ENCODE measurements at places on chromosomes 16 and 17. TPM values are rescaled to one million over a fixed set of nuclear protein-coding genes. Genes with fewer than 3 reads are reported as not detected.

The DUSP3 gene
- polyA plus RNA-seq: 312 TPM

GRCh38 chr17:29958947-29959657, 17.7 kb downstream of the EFCAB5 start:
- no peak for DNase-seq

DNA sequence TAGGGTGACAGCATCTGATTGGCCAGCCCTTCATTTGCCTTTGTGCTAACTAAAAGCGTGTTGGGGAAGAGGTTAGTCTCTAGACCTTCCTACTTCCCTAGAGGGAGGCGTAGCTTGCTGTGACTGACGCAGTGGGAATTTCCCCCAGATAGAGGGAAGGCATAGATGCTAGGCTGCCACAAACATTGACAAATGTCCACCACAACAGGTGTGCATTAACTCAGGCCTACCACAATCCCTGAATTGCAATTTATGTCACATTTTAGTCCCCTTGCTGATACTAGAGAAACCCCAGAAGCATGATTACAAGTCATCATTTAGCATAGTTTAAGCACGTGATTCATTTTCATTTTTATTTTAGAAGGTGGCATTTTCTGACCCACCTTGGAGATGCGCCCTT, 76.3 kb upstream of the WSB1 start:
- DNase-seq: no peak

DNA sequence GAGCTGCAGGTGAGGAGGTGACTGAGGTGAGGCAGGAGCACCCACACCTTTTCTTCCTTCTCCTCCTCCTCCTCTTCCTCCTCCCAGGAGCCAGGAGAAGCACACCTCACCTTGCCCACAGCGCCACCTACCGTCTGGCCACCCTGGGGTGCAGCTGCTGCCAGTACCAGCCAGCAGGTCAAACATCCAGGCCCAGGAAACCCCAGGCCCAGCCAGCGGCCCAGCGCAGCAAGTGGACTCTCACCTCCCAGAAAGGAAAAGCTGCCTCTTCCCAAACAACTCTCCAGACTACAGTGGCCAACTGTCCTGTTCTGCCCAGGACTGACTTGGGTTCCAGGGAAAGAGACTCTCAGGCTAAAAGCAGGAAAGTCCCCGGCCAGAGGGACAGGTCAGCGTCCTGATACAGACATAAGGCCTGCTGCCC, 22.7 kb downstream of the PEMT start:
- peak; percentile 78 for DNase-seq

DNA sequence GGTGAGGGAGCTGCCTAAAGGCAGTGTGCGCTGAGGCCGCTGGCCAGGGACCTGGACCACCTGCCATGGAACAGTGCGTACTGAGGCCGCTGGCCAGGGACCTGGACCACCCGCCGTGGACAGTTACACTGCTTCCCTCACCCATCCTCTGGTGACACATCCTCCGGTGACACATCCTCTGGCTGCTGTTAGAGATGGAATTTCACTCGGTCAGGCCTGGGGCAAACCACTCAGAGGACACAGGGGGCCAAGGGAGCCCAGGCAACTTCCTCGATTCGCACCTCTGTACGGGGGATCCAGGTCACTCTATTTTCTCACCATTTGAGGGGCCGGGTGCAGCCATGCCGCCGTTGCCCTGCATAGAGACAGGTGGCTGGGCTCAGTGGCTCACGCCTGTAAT, 32.4 kb upstream of the RPTOR start:
- no peak for DNase-seq

- DNase-seq: no peak
These were observed 2.9 kb upstream of the KRT16 start for GRCh38 chr17:41615454-41615853.

The ELMO3 gene
- polyA plus RNA-seq: 0.68 TPM

DNA sequence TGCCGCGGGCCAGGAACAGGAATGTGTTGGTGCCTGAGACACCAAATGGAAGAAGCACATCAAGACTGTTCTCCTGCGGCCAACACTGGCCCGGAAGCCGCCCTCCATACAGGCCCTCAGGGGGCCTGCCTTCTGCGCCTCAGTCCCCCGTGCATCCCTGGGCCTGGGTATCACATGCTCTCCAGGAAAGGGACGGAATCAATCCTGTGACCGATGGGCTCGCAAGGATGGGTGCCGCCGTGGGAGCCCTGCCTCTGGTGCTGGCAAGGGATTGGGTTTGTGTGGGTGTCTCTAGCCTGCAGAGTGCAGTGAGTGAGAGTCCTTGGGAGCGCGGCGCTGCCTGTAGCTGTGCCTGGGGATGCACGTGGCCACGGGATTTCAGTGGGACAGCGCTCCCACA, 19.4 kb downstream of the CIBAR2 start:
- DNase-seq: peak; percentile 16

DNA sequence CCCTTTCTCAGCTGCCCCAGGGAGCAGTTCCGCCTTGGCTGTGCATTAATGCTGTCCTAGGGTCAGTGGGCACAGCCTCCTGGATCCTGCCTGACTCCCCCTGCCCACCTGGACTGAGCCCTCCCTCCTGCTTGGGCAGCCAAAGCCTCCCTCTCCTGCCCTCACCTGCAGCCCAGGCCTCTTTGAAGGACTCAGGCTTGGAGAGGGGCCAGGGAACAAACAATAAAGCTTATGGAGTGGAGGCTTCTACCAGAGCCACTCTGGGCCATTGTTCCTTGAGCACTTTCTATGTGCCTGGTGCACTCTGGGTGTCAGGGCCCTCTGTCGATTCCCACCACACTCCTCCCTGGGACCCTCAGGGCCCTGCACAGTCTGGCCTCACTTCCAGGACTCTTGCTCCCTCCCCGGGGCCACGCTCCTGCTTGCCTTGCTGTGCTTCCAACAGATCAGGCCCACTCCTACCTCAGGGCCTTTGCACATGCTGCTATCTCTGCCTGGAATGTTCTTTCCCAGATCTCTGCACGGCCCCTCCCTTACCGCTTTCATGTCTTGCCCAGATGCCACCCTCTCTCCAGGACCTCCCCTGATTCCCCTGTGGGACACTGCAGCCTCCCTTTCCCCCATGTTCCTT, 5.0 kb downstream of the KCNJ12 start:
- DNase-seq: no peak

The CASKIN2 gene
- 19.5 TPM for polyA plus RNA-seq

The GLIS2 gene
- 7.7 TPM for polyA plus RNA-seq

DNA sequence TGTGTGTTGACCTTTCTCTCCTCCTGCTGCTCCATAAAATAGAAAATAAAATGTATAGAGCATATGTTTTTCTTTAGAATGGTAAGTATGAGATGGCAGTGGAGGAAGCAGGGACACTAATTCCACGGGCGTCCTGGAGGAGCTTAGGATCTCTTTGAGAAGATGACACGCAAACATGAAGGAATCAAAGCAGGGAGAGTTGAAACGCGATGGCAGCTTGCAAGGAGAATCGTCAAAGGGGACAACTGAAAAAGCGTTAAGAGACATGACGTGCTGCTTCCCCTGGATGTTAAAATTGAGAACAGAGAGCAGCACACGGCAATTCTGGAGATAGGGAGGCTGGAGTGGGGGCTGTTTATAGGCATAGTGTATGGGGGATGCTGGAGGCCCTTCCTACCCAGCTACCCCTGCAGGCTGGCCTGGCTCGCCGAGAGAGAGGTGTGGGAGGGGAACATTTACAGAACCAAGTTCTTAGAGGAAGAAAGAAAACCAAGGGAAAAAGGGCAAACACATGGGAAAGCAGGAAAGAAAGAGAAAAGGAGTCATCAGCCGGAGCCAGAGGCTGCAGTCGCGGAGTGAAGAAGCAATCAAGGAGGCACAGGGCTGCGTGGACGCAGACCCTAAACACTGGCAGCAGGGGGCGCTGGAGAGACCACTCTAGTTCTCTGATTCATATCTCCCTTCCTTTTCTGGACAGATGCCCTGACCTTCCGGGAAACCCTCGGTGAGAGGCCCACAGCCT, 55.8 kb downstream of the MYH13 start:
- peak; percentile 45 for DNase-seq

The ASGR1 gene
- 0.19 TPM for polyA plus RNA-seq

GRCh38 chr16:25978218-25978617, 286.5 kb downstream of the HS3ST4 start:
- DNase-seq: no peak

DNA sequence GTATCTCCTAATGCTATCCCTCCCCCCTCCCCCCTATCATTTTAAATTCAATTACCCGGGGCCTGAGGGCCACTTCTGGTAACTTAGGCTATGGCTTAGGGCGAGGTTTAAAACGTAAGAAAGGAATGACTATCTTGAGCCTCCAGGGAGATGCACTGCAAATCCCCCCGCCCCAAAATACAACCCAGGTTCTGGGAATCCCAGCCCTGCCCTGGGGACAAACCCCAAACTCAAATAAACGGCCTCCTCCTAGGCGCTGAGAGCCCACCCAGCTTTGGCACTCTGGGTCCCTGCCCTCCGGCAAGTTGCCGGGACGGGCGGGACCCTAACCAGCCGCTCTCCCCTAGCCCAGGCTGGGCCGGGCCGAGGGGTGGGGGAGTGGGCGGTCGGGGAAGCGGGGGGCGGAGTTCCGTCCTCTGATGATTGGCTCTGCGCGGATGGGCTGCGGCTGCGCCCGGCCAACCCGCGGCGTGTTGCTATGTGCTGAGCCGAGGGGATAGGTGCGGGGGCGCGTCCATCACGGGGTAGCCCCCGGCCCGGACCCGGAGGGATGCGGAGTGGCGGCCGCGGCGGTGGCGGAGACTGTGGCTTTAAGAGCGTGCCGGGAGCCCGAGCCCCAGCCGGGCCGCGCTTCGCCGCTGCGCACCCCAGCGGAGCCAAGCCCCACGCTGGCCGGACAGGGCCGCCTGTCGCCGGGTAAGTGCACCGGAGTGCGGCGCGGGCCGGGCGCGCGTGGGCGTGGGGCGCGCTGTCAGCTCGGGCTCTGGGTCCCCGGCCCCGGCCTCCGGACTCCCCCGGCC, at the start of gene YPEL2:
TSS of gene YPEL2 (plus strand) at position 527 of the 800 bp plus-strand sequence. CDS start 21,755 bp downstream, outside the sequence.
- DNase-seq: peak; percentile 98

GRCh38 chr17:65406552-65406951, 154.9 kb downstream of the AXIN2 start:
- DNase-seq: no peak

DNA sequence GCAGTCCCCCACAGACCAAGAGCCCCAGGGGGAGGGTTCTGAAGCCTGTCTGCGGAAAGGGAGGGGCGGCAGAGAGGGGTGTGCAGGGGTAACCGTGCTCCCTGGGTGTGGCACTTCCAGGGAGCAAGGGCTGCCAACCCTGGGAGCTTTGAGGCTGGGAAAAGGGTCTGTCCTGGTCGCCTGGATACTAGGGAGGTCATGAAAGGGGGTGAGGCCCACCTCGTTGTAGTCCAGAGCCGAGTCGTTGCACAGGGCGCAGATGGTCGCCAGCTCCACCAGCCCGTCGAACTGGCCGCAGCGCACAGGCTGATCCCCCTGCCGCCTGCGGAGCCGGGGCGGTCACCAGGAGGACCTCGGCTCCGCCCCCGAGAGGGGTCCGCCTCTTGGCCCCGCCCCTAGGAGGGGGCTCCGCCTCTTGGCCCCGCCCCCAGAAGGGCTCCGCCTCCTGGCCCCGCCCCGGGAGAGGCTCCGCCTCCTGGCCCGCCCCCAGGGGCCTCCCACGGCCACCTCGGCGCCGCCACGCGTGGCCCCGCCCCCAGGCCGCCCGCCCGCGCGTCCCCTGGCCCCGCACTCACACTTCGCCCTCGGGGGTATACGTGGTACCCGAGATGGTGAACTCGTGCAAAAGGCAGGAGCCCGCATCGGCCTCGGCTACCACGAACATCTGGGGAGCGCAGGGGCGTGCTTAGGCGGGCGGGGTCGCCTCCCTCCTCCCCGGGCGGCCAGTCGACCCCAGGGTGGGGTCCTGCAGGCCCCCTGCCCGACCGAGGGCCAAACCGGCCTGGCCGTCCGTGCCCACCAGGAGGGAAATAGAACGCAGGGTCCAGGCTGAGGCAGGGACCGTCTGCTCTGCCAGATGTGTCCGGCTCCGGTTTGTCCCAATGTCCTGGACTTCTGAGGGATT, 19.5 kb downstream of the ATP2A3 start:
- peak; percentile 59 for DNase-seq

DNA sequence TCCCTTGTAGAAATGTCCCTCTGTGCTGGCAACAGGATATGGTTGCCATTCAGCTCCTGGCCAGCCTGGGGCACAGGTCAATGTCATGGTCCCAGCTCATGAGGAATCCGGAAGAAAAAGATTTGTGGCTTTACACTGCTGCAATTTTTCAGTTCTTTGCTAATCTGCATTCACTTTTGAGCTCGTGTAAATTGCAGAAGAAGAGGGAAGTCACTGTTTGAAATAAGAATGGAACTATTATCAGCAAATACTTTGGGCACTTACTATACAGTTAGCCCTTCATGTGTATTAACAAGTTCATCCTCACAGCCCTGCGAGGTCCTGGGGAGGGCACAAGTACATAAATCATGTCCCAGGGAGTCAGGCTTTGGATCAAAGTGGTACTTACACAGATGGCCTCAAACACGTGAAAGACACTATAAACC, 14.2 kb downstream of the SLC47A2 start:
- no peak for DNase-seq

DNA sequence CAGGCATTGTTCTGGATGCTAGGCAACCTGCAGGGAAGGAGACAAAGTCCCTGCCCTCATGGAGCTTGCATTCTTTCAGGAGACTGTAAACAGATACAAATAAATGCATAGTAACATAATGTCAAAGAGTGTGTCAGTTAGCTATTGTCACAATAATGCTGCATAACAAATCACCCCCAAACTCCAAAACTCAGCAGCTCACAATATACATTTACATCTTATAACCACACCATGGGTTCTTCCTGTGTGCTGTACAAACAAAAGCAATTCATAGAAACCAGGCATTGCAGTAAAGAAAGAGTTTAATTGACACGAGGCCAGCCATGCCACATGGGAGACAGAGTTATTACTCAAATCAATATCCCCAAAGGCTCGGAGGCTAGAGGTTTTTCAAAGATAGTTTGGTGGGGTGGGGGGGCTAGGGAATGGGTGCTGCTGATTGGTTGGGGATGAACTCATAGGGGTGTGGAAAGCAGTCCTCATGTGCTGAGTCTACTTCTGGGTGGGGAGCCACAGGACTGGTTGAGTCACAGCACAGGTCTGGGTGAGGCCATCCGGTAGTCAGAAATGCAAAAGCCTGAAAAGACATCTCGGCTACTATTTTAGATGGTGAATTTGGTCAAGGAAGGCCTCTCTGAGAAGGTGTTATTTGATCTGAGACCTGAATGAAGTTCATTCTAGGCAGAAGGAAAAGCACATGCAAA, 79.0 kb downstream of the GPRC5B start:
- DNase-seq: no peak

Measured in heart left ventricle (tissue), 16 donors.